Activated T-cell treated with anti-CD3 and anti-CD28 coated beads for 4 hours (primary cell): ENCODE measurements at places on chromosomes 5 and 9.

- DNase-seq: no peak
Observed at GRCh38 chr9:82127465-82127864, 138.9 kb downstream of the SPATA31D1 start.

DNA sequence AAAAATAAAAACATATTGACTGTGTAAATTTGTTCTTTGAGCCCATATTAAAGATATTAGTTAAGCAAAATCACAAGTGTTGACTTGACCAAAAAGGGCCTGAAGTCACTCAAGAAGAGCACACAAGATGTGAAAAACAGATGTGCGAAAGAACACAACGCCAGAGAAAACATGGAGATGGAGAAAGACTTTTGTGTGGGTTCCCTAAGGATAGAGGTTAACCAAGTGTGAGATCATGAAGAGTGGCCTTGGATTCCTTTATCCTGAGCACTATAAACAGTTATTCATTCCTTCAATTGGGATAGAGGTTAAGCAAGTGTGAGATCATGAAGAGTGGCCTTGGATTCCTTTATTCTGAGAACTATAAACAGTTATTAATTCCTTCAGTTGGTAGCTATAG, 361.8 kb downstream of the CDH18 start:
- DNase-seq: no peak

GRCh38 chr9:70486127-70486526, 71.7 kb upstream of the KLF9 start:
- no peak for DNase-seq

DNA sequence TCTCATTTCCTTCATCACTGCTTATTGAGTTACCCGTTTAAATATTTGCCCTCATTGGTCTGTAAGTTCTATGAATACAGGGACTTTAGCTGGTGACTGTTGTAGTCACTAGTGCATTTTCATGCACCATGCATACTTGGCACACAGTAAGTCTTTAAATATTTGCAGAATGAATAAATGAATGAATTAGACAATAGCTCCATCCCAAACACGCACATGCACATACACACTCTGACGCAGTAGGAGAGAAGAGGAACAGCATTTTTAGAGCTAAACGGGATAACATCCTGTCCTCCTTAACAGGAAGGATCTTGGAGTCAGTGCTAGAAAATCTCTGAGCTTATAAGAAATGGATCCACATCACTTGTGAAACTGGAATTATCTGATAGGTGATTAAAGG, 447.7 kb downstream of the KIF4B start:
- DNase-seq: no peak

DNA sequence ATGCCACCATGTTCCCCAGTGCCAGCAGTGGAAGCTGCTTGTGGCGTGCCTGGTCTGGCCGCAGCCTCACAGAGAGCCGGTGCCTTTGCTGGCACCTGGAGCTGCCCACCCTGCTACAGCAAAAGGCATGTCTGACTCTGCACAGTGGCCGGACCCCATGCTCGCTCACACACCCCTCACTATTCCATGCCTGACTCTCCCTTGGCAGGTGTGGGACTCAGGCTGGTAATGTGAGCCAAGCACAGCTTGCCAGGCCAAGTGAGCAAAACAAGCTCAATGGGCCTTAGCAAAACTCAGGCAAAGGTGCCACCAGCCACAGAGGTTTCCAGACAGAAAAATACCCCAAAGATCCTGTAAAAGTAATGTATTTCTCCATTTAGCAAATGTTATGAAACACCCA, 15.5 kb downstream of the GNA14 start:
- DNase-seq: no peak

DNA sequence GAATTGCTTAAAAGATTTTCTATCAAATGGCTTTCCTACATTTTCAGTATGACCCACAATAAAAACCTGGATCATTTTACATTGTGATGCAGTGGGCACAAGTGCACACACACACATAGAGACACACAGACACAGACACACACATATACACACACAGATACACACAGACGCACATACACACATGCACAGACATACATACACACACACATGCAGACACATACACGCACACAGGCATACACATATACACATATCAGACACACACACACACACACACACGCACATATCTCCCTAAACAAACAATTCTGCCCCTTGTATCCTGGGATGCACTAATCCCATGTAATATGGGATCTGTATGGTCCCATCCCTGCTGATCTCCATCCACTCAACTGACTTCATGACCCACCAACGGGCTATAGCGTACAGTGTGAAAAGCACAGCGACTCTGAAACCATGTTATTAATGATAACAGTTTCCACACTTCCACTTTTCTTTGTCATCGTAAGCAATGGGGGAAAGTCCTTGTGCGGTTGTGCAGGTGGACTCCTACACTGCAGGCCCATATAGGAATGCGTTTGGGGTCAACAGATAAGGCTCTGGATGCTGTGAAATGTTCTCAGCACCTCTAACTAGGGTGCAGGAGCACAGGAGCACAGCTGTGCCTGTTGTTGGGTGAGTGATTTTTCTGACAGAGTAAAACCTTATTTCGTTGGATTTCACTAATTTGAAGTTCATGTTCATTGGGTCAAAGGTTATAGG, 52.7 kb downstream of the DAP start:
- DNase-seq: no peak

- no peak for DNase-seq
Observed at GRCh38 chr5:123559434-123559775, 47.4 kb downstream of the CSNK1G3 start.

GRCh38 chr5:17925276-17925675, 291.0 kb downstream of the TAF11L14 start:
- DNase-seq: no peak

DNA sequence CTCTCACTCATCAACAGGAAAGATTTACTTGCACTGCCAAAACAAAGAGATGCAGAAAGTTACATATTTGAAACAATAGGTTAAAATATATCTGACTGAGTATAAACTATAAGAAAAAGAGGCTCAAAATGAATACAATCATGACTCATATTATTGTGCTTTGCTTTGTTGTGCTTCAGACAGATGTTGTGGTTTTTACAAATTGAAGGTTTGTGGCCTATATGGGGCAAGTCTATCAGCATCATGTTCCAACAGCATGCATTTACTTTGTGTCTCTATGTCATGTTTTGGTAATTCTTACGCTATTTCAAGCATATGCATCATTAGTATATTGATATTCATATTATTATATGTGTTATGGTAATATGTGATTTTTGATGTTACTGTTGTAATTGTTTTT, 330.0 kb downstream of the PRR16 start:
- DNase-seq: no peak

- DNase-seq: no peak
Observed at GRCh38 chr5:64973215-64973614, 204.5 kb downstream of the CWC27 start.

DNA sequence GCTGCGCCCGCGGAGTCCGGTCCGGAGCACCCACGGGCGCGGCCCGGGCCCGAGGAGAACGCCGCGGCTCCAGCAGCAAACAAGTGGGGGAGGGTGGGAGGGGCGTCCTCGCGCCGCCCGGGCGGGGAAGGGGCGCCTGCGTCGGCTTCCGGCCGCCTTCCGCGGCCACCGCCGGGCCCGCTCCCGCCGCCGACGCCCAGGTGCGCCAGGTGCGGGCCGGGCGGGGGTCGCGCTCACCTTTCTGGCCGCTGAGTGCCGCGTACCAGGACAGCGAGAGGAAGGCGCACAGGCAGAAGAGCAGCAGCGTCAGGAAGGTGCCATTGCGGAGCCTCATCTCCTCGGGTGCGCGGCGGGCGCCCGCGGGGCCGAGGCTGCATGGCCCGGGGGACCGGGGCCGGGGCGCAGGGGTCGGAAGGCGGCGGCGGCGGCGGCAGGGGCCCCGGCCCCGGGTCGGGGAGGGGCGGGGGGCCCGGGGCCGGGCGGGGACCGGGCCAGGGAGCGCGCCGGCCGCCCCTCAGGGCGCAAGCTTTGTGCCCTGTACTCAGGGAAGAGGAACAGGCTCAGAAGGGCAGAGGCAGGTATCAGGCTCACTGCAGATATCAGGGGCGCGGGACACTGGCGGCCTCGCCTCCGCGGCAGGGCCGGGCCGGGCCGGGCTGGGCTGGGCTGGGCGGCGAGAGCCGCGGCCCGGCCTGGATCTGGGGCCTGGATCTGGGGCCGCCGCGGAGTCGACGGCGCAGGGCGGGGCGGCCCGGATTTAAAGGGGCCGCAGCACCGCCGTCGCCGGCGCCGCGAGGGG, at the start of gene MGAT4B:
Gene MGAT4B, minus strand, starts transcription at position 617 of the 799 bp plus-strand sequence. Its CDS starts 283 bp downstream, at position 334.
- DNase-seq: no peak

DNA sequence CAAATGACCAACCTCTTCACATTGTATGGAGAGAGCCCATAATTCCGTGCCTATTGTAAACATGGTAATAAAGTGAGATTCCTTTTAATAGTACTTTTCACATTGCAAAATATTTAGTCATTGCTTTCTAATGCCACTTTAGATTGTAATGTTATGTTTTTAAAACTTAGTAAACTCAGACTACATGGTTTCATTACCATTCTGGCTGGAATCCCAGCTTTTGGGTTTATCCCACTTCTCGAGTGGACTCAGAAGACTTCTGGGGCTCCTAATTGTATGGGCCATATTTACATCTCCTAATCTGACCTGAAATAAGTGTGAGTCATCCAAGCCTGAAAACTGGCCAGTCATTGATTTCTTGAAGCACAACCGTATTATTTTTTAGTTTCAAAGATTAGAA, 217.6 kb downstream of the CAAP1 start:
- DNase-seq: no peak

DNA sequence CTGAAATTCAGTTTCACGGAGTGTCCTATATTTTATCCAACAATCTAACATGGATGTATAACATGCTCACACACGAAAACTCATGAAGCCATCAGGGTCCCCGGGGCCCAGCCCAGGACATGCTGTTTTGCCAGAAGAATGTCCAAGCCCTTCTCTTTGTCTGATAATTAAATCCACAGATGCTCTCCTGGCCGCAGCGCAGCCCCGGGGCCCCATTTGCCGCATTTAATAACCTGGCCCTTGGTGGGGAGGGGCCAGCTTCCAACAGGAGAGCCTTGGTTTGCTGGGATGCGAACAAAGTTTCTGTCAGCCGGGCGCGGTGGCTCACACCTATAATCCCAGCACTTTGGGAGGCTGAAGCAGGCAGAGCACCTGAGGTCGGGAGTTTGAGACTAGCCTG, 30.0 kb downstream of the PLPP7 start:
- DNase-seq: no peak

- DNase-seq: no peak
Observed at GRCh38 chr9:94680621-94681020, 41.3 kb upstream of the FBP1 start.

DNA sequence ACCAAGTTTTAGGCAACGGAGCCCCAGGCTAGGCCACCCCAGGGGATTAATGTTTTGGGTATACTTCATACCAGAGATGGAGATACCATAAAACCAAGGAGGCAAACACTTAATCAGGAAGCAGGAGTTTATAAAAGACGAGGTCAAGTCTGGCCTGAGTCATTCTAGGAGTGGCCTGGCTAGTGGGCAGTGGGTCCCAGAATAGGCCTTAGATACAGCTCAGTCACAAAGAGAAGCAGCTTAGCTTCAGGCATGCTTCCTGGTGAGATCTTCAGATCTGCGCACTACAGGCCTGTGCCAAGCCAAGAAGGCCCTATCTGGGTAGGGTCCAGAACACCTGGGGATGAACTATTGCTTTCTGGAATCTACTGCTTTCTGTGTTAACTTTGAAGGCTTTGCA, 20.6 kb upstream of the NR5A1 start:
- DNase-seq: no peak

DNA sequence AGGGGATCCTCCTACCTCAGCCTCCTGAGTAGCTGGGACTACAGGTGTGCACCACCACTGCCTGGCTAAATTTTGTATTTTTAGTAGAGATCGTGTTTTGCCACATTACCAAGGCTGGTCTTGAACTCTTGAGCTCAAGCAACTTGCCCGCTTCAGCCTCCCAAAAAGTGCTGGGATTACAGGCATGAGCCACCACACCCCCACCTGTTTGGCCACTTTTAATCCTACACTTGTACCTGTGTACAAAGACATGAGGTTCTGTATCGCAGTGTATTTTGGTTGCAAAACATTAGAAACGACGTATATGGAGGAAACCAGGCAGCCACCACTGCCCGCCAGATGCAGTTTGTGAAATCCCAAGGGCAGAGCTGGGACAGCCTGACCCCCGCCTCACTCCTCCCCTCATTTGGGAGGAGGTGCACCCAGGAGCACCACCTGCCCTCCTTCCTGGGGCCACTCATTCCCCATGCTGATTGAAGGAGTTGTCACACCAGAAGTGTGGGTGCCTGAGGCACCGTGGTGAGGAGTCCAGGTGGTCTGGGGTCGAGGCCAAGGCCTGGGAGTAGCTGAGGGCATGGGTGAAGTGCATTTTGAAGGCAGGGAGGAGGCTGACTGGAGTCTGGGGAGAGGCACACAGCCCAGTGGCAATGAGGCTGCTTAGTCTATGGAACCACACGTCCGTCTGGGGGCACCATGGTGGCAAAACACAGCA, 39.3 kb upstream of the OLFM1 start:
- no peak for DNase-seq

DNA sequence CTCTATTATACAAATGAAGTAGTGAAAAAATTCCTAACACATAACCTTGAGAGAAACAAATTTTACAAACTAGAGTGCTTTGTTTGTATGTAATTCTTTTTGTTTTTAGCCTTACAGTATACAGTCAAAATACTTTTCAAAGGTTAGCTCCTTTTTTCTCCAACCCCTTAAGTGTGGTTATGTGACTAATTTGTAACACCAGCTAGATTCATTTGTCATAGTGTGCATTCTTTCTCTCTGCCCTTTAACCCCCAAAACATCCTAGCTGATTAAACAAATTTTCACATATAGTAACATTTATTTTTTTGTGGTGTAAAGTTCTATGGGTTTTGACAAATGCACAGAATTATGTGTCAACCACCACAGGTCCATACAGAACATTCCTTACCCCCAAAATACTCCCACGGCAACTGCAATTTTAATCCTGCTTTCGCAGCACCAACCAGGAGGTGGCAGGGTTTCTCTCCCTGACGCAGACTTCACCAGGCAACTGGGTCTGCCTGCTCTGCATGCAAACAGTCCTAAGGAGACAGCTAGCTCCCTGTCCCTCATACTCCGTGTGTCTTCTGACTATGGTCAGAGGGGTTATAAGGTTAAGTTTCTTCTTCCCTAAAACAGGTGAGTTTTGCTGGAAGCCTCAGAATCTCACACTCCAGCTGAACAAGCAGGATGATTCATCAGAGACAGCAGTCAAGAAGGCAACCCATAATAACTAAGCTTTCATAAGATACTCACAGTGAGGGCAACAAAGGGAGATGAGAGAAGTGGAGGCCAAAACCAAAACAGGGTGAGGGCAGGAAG, 44.5 kb upstream of the NR5A1 start:
- no peak for DNase-seq

GRCh38 chr9:82180711-82181110, 192.1 kb downstream of the SPATA31D1 start:
- DNase-seq: no peak
